LoVo (cell line): ENCODE measurements at places on chromosomes 11 and 22.

GRCh38 chr11:71459076-71459766, 6.2 kb downstream of the NADSYN1 start:
- no peak for DNase-seq

DNA sequence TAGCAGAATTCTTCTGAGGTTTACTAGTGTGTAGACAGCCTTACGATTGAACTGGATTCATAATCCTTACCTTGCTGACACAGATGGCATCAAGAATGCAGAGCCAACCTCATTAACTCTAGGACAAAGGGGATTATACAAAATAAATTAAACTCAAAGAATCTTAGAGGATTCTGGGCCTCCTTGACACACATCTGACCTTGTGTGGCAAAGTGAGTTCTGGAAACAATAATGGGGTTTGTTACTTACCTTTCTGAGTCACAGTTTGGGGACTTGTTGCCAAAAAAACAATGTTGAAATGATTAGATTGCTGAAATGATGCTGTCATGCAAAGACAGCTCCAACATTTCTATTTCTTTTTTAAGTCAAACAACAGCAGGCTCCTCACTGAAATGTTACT, 179.1 kb upstream of the ISX start:
- no peak for DNase-seq

DNA sequence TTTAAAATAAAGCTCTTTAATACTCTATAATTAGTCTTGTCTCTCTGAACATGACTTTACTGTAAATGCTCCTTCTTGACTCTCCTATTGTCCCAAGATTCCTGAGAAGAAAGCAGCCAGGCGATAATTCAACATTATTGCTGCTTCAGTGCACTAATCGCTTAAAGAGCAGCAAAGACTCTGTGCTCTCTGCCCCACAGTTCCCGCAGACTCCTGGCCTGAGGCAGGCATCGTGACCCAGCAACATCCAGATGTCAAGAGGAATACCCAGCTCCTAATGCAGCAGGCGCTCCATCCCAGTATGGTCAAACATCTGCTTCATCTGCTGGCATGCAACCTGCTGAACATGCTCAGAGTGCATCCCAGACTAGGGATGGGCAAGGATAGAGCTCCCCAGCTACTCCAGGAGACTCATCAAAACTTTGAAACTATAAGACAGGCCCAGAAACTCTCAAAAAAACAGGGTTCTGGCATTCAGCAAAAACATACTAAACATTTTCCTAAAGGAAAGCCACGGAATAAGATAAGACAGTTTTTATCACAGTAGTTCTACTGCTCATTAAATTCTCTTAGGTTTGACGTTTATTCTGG, 270.0 kb downstream of the SOX6 start:
- no peak for DNase-seq

DNA sequence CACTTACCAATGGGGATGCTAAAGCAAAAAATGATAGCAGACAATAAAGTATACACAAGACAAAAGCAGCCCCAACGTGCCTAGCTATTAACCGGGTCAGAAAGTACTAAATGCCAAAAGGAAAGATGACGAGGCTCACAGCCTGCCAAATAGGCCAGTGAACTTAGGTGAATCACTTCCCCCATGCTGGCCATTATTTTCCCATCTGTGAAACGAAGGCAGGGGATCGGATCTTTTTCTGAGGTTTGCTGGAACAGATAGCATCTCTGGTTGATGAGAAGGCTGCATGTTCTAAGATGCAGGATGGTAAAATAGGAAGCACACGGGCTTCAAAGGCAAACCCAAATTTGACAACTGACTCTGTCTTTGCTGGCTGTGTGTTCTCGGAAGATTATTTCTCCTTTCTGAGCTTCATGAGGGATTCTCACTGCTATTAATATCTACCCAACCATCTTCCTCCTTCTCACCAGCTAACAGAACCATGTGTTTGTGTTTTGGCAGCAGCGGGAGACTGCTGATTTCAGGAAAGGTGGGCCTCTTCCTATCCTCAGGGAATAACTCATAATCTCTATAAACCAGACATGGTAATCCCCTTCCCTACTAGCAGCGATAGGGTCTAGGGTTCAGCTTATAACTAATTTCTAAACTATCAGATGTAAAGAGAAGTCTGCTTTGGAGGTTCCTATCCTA, 390.7 kb downstream of the LARGE1 start:
- DNase-seq, result no peak

DNA sequence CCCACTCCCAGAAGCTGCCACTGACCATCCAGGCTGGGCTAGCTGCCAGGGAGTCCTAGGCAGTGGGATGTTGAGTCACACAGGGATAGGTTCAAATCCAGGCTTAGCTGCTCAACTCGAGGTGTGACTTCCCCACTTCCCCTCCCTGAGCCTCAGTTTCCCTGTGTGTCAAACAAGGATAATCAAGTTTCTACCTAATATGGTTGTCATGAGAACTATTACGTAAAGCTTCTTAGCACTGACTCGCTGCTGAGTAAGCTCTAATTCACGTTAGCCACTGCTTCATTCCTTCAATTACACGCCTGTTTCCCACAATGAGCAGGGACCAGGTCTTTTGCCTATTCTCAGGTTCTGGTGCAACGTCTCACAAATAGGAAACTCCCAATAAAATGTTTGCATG, 67.7 kb downstream of the SEZ6L start:
- DNase-seq, result no peak

DNA sequence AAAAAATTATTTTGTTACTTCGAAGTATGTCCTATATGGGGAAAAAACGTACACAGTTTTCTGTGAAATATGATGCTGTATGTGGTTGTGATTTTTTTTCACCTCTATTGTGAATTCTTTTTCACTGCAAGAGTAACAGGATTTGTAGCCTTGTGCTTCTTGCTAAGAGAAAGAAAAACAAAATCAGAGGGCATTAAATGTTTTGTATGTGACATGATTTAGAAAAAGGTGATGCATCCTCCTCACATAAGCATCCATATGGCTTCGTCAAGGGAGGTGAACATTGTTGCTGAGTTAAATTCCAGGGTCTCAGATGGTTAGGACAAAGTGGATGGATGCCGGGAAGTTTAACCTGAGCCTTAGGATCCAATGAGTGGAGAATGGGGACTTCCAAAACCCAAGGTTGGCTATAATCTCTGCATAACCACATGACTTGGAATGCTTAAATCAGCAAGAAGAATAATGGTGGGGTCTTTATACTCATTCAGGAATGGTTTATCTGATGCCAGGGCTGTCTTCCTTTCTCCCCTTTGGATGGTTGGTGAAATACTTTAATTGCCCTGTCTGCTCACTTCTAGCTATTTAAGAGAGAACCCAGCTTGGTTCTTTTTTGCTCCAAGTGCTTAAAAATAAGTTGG, 38.3 kb downstream of the EHF start:
- DNase-seq, result no peak
